ENCODE measurements at places on chromosomes 3 and 15.
A peak's percentile ranks its signal among the peaks of the same experiment; 100 is the strongest.

DNA sequence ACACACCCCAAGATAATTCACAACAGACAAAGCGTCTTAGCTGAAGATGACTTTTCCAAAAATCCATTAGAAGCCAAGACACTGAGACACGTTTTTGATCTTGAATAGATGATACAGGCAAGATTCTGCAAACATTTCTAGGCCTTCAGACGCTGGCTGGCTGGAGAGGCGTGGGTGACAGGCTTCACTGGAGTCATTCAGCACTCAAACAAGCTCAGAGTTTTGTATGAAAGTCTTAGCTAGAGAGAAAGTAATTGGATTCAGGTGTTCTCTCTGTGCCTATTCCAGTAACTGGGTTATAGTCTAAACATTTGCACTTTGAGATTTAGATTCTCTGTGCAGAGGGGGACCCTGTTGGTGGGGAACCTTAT is 147.7 kb upstream of the BHLHE40 start:
- DNase-seq = no peak

DNA sequence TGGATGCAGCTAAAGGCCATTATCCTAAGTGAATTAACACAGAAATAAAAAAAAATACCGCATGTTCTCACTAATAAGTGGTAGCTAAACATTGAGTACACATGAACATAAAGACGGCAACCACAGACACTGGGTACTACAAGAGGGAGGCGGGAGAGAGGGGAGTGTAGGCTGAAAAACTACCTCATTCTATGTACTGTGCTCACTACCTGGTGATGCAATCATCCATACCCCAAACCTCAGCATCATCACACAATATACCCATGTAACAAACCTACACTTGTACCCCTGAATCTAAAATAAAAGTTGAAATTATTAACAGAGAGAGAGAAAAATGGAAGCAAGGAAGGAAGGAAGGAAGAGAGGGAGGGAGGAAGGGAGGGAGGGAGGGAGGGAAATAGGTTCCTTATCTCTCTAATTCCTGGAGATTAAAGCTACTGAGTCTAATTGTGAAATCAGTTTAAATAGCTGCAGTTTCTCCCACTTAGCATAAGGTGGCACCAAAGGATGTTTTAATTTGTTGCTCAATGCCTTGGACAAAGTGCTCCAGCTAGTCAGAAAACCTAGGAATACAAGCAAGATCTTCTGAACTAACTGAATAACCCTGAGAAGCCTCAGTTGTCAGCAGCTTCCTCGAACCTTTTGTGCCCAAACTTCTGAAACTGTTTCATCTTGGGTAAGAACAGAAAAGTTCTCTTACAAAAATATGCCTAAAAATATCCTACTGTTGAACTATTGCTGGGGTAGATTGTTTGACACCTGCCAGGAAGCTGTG is 79.4 kb upstream of the ATP11B start:
- no peak for DNase-seq

- DNase-seq = no peak
Measured at GRCh38 chr3:100737334-100737733, 28.0 kb downstream of the TFG start.

DNA sequence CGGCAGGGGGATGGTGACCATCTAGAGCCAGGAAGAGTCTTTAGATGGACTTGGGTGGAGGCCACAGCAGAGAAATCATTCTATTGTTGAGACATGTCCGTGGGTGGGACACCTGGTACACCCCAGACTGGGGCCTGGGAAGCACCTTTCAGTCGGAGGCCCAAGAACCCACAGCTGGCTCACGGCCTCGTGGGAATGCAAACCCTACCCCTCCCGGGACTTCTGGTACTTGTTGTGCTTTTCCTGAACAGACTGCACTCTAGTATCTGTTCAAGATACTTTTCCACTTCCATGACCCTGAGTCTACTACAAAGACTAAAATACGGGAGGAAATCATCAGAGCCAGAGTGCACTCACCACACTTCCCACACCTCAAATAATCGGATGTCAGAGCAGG is 60.7 kb downstream of the BDH1 start:
- DNase-seq = no peak

GRCh38 chr15:37106490-37107001 is 6.2 kb upstream of the MEIS2 start:
- DNase-seq = no peak

GRCh38 chr15:57751177-57751800 is 44.8 kb downstream of the POLR2M start:
- no peak for DNase-seq

- DNase-seq = no peak
Measured at GRCh38 chr3:131047582-131047981, 20.9 kb downstream of the NEK11 start.

DNA sequence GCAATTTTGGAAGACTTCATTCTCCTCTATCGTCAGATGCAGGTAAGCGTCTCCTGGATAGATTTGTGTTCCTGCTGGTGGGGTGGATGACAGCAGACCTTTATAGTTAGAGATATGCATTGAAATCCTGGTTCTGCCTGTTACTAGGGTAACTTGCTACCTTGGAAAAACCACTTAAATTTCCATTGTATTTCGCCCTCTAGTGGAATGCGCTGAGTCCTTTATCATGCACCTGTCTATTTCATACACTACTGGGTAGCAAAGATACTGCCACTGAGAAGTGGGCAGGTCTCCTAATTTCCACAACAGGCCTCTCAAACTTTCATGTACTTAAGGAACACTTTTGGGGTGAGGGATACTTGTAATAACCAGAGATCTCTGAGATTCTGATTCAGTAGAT is 209.5 kb upstream of the SUCLG2 start:
- DNase-seq = no peak

DNA sequence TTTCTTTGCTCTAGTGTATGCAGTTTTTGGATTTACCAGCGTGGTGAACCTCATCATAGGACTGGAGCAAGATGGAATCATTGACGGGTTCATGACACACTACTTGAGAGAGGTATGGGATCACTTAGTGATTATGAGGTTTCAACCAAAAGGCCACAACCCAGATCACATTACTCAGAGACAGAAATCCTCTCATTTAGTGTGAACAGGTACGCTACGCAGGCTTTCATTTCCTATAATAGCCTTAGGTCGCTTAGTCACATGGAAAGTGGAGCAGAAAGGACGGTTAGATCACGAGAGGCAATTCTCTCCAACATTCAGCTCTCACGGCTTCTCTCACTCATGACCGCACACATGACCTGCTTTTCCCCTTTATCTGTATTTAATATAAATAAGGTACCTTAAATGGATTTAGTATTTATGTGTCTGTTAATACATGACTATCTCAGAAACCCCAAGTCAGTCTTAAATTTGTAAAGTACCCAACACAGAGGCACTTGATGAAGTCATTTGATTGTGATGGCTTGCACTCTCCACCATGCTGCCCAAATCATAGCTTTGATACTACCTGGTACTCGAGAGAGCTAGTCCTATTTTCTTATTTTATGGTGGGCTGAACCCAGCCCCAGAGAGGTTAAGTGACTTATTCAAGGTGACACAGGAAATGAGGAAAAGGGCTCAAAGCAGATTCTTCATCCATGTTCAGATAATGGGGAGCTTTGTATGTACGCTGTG is 8.6 kb downstream of the TM6SF1 start:
- peak; percentile 19 for DNase-seq

DNA sequence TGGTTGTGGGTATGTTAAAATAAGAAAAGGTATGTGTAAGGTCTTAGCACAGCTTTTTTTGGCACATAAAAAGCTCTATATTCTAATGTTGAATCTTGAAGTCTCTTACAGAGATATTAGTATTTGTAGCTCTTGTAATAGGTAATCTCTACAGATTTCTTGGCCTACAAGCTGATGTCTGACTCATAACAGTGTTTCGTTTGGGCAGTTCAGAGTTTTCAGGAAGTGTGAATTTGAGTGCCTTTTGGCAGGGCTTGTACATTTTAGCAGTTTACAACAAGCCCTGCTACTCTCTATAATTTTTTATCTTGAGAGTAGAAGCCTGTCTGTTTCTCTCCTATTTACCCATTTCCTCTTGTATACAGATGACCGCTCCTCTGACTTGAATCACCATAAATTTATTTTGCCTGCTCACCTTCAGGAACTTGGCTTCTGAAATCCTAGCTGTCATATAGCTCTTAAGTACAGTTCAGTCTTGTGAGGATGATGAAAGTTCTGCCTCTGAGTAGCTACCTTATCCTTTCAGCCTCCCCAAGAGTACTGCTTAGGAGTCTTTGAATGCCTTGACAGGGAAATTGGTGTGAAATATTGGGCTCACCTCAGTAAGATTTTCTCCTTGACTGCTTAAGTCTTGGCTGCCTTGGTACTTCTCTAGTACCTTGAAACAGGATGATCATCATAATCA is 419.9 kb upstream of the RARB start:
- no peak for DNase-seq

DNA sequence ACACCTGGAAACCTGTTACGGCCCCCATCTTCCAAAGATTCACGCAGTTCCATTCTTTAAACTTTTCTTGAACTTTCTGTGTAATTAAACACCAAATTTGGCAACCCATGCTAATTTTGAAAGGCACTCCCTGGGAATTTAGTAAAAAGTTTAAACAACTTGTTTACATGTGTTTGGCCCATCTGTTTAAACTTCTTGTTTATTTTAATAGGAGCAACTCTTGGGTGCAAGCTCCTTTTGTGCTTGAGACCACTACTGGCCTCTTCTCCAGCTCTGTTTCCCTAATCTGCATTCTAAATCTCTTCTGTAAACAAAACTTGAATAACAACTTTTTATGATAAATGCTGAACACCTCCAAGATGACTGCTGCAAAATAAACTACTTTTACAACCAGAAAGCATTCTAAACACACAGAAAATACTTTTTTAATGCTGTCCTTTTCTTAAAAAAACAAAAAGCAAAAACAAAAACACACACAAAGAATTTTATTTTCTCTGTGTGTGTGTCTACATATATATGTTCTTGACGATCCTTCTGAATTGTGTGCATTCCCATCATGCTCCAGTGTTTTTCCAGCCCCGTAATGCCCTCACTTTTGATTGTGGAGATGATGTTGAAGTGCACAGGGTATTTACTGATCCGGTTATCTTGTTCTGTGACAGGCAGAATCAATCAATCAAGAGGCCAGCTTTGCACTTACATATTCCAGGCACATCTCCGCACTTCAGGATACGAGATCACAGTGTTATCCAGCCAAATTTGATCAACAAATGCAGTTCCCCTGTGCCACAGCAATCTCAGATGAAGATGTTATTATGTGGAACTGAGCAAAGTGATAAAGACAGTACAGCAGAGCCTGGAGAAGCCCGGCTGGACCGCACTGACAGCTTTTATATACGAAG is 416.9 kb downstream of the FOXP1 start:
- DNase-seq = no peak

DNA sequence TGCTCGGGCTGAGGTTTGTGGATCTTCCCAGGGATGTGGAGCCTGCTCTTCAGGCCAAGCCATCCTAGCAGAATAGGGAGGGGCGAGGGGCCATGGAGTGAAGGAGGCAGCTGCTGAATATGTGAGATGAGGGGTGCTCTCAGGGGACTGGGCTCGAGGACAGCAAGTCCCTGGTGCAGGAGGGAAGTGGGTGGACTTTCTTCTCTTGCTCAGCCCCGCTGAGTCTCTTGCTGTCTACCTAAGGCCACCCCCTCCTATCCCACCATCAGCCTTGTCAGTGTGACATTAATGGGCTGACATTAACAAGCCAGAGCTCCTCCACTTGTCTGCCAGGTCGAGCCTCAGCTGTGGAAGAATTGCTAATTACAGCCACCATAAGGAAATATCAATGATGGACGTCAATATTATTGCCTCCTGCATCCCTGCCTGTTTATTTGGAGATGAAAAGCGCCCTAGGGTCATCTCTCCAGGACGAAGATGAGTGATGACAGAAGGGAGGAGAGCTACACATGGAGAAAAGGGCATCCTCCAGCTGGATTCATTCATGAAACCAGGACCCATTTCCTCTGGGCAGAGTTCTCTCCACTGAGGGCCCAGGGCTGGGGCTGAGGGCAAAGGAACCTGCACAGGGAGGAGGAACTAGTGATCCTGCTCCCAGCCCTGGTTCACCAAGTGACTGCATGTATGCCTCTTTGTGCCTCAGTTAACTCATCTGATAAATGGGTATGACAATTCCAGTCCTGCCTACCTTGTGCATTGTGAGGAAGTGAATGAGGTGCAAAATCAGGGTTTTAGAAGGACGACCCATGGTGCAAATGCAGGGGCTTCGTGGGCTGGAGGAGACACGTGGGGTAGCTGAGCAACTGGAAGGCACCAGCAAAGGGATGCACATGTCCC is 34.9 kb upstream of the LINGO1 start:
- DNase-seq = no peak

- no peak for DNase-seq
Measured at GRCh38 chr3:34239875-34240274, 441.4 kb downstream of the PDCD6IP start.

GRCh38 chr15:28106294-28107110 is 7.4 kb upstream of the OCA2 start:
- DNase-seq = no peak

DNA sequence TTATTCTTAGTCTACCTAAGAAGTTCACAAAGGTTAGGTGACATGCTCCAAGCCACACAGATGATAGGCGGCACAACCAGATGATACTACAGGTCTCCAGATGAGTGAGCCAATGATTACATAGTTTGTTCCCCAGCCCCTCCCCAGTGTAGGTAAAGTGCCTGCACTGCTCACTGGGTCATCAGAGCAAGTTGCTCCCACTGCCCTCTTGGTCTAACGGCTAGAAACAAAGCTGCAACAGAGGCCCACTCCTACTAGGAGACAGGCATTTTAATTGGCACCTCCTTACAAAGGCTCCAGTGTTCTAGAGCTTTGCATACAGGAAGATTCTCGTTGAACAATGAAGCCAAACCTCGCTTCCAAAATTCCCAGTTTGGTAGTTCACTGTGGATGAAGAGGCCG is 47.3 kb downstream of the TMEM44 start:
- DNase-seq = no peak

GRCh38 chr15:74470631-74471395 is 9.9 kb upstream of the UBL7 start:
- DNase-seq = no peak

- DNase-seq = no peak
Measured at GRCh38 chr3:100777271-100777670, 68.0 kb downstream of the TFG start.

DNA sequence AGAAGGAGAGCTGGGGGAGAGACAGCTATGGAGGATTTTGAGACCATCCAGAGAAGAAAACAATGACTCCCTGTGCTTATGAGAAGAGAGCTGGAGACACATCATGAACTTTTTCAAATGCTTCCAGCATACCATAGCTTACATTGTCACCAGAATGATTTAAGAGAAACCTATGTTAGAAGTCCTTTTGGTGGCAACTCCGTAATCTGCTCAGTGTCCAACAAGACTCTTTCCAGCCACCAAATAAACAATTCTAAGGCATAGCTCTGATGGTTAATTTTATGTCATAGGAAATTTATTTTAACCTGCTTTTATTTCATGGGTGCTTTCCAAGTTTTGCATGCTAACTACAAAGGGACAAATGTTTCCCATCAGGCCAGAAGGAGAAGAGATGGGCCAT is 200.3 kb upstream of the MCTP2 start:
- no peak for DNase-seq

GRCh38 chr3:188931531-188931930 is 240.2 kb upstream of the TPRG1 start:
- no peak for DNase-seq

GRCh38 chr3:64693031-64693430 is 5.2 kb upstream of the ADAMTS9 start:
- DNase-seq = peak; percentile 14
